ENCODE measurements at places on chromosomes 12 and 14.

DNA sequence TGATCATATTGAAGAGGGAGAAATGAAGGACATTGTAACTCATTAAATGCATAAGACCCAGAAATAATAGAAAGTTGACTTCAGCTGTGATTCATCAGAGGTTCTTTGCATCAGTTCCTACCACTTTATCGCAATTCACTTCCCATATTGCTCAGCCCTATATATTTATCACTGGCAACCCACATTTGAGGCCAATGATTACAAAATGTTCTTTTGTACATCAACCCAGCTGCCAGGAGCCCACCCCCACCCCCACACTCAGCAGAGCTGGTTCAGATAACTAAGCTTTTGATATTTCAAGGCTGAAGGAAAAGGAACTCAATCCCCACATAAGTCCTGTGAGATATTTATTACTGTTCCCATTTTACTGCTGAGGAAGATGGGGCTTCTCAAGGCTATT, 51.2 kb upstream of the TMPO start:
- no peak for DNase-seq

DNA sequence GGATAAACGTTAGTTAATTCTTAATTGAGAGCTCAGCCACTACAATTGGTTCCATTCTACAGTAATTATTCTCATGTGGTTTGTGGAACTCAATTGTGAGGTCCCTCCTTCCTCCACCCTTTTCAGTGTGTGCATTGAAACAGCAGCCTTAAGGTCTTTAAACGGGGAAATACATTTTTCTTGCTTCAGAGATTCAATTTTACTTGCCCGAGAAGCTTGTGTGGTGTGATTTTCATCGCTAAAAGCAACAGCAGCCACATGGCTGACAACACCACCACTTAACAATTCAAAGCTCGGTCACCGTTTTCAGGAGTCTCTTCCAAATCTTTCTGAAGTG, 733 bp upstream of the PPFIBP1 start:
- no peak for DNase-seq

DNA sequence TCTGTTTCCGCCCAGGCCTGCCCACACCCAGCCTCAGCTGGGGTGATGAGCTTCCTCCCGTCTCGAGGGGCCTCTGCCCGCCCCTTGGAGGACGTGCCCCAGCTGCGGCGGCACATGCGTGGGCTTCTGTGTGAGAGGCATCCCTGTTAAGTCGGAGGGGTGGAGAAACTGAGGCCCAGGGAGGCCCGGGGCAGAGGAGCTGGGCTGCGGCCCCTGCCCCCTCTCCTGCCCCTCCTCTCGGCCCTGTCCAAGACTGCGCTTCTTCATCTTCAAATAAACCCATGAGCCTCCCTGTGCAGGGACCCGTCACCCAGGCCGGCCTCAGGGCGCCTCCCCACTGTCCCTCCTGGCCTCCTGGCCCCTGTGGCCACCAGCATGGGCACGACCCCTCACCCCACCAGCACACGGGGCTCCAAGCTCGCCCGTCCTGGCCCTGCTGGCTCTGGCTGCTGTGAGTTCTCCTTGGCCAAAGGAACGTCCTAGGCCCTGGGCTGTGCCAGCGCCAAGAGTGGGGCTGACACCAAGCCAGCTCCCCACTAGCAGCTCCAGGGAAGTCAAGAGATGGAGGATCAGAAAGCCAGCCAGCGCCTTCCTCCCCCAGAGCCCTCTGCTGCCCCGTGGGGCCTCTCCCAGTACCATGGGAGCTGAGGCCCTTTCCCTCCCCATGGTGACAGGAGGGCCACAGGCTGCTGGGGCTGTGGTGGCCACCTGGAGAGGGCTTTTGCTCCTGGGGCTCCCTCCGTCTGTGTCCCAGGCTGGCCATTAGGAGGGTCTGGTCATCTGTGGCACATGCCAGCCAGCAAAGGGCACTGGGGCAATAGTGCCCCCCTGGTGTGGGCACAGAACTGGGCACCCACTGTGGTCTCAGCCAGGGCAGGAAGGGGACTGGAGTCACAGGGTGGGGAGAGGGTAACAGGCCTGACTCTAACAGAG, 180.4 kb downstream of the KIF26A start:
- no peak for DNase-seq

- no peak for DNase-seq
Measured at GRCh38 chr12:55631733-55632132, 5.0 kb upstream of the OR10P1 start.

GRCh38 chr12:42422785-42423184, 96.8 kb downstream of the PPHLN1 start:
- DNase-seq = no peak

- no peak for DNase-seq
Measured at GRCh38 chr12:117013726-117014125, 85.5 kb downstream of the TESC start.

DNA sequence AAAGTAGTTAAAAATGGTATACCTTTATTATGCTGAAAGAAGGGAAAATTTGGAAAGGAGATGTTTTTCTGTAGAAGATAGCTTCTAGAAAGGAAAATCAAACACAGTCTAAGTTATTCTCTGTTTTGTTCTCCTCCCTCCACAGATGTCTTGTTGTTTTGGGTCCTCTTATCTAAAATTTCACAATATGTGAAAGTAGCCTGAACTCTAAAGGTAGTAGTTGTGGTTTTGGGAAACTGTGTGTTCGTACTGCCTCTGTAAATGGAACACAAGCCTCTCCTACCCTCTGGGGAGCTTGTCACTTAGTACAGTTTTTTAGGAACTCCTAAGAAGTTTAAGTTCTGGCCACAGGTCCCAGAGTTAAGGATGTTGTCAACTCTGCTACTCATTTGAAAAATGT, 112.6 kb downstream of the CRADD start:
- no peak for DNase-seq

DNA sequence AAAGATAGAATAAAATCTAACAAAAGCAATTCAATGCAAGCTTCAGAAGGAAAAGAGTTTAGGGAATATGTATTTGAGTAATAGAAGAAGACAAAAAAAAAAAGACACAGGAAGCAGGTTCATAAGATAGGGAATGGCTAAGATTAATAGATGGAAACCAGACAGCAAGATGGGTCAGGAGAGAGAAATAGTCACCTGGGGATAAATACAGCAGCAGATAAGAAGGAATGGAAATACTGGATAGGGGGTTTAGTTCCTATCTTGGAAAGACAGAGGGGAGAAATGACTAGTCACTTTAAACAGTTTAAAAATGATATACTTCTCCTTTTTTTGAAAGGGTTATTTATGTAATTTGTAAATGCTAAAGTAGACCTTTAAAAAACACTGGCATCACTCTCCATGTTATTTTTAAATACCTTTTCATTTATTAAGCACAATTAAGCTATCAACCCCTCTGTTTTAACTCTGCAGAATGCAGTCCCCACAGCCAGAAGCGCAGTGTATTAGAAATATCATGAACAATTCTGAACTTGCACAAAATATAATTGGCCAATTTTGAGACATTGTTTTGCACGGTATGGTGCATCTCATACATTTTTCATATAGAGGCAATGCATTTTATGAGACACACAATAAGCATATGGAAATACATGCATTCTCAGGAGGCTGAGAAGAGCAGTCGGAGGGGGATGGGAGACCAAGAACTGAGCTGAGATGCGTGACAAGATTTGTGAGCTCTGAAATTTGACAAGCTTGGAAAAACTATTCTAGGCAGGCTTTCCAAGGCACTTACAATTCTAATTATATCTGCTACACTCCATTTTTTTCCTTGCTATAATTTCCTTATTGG, 303.4 kb upstream of the PRICKLE1 start:
- no peak for DNase-seq

- DNase-seq = no peak
Measured at GRCh38 chr12:78331181-78331580, 500.5 kb downstream of the NAV3 start.
